NCI-H187 (cell line): ENCODE measurements at places on chromosomes 13 and 19.

GRCh38 chr13:78770601-78771000 lies 111.6 kb upstream of the OBI1 start:
- DNase-seq: no peak

- DNase-seq: no peak
Observed at GRCh38 chr19:49643466-49643865, 1.5 kb downstream of the SCAF1 start.

DNA sequence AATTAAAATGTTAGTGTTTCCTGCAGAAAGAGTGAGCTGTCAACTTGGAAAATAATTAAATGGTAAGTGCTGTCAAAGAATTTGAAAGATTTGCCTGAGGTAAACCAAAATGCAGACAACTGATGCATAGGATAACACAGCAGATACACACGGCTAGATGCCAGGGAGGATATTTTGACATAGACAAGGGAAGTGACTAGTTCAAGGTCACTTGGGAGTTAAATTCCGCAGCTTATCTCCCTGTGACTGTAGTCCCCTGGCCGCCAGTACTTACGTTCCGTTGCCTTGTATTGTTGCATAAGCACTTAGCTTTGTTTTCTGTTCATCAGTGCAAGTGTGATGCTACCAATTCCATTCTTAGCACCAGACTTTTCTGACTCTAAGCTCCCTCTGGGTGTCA lies 247.3 kb upstream of the MAB21L1 start:
- DNase-seq: no peak

DNA sequence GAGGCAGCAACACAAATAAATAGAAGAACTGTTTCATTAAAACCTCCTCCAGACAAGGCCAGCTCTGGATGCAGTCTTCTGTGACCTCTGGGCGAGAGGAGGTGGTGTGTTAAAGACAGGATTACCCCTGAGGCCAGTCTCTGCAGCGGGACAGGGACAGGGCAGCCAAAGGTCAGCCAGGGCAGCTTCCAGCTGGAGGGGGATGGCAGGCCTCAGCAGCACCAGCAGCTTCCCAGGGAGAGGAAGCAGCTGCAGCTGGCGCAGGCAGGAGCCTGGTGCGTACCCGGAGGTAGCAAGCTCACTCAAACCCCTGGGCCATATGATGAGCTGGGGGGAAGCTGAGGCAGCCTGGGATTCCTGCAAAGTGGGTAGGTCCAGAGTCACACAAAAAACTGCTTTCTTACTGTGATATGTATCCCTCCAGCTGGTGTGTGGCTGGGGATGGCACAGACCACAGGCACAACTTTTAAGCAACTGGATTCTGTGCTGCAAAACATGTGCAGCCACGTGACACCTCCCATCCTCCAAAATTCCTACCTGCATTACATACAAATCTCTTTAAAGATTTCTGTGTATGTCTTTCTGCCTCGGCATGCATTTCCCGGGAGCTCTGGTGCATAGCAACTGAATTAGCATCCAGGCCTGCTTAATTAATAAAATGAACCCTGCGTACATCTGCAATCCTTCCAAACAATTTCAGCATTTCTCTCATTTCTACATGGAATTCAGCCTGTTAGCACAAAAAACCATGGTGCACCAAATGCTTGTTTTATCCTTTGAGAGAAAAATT lies 238.3 kb upstream of the MAB21L1 start:
- no peak for DNase-seq

GRCh38 chr13:63449550-63449949 lies 2033.9 kb upstream of the PCDH20 start:
- DNase-seq: no peak

DNA sequence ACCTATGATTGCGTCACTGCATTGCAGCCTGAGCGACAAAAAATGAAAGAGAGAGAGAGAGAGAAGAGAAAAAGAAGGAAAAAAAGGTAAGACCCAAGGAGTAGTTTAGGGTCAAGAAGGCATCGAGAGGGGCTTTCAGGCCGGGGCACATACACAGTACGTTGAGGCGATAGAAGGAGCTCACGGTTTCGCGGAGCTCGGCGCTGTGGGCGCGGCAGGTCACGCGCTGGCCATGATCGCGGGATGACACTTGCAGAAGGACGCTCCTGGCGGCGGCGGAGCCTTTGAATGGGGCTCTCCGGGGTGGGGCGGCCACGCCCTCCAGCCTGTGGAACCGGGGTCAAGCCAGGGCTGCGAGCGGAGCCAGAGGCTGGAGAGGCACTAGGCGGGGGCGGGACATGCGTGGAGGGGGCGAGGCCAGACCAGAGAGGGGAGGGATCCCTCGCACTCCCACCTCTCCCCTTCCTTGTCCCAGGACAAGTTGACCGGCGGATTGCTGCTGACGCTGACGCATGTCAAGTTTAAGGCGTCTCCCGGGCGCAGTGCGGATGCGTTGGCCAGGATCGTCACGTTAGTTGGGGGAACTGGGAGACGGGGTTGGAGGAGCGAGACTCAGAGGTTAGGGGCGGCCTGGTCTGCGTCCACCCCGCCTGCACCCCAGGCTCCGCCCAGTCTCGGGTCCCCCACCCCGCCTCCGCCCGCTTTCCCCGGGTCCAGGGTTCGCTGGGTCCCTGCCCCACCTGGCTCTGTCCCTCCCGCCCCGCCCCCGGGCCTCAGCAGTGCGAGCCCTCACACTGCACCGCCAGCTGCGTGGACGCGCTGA lies 6.9 kb downstream of the NPHS1 start:
- no peak for DNase-seq

DNA sequence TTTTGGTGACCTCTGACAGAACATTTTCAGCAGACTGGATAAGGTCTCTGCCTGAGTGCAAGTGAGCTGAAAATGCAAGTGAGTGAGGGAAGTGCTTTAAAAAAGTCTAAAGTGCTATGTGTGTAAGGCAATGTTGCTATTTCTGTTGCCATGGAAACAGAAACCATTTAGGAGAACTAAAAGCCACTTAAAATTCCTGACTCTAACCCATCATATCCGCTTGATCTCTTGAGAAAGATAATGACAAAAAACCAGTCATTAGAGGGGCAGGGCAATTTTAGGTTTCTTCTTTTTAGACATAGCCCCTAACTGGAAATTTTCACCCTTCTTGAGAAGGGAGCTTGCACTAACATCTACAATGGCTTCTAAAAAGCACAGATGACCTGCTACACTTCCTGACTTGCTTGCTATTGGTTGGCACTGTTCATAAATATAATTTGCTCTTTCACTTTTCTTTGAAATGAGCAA lies at the start of gene CYSLTR2:
TSS of gene CYSLTR2 (plus strand) at position 458 of the 468 bp plus-strand sequence. CDS start 52,889 bp downstream, outside the sequence.
- no peak for DNase-seq

DNA sequence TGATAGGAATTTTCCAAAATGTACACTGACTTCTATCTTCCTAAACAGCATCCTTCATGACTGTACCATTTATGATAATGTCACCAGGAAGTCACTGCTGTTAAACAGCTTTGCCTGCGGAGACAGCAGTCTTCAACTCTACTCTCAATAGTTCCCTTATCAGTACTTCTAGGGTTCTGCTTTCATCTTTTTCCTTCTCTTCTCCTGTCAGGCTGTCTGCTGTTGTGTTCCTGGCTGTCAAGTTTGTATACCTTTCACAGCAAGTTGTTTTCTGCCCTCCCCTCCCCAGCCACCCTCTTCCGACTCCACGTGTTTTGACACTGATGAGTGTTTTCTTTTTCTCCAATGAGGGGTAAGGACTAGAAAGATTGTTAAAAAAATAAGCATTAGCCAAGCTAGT lies 2.2 kb downstream of the UPF3A start:
- DNase-seq: no peak

DNA sequence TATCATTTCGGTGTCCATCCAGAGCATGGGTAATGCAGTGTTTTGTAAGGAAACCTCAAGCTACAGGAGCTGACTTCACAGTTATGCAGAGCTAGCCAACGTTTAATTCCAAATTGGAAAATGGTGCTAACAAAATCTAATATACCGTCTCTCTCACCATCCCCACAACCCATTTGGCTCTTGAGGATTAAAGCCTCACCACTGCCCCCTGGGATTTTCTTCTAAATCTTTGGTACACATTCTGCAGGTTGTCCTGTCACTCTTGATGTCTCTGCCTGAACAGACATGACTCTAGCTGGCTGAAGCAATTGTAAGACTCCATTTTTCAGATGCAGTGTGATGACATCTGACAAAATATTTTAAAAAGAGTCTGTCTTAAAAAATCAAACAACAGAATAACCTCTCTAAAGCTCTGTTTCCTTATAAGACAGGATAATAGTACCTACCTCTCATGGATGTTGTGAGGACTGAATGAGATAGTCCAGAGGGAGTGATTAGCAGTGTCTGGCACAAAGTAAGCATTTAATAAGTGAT lies 451.8 kb downstream of the SUCLA2 start:
- no peak for DNase-seq

- DNase-seq: no peak
Observed at GRCh38 chr19:58054901-58055874, 3.9 kb upstream of the ZNF135 start.

DNA sequence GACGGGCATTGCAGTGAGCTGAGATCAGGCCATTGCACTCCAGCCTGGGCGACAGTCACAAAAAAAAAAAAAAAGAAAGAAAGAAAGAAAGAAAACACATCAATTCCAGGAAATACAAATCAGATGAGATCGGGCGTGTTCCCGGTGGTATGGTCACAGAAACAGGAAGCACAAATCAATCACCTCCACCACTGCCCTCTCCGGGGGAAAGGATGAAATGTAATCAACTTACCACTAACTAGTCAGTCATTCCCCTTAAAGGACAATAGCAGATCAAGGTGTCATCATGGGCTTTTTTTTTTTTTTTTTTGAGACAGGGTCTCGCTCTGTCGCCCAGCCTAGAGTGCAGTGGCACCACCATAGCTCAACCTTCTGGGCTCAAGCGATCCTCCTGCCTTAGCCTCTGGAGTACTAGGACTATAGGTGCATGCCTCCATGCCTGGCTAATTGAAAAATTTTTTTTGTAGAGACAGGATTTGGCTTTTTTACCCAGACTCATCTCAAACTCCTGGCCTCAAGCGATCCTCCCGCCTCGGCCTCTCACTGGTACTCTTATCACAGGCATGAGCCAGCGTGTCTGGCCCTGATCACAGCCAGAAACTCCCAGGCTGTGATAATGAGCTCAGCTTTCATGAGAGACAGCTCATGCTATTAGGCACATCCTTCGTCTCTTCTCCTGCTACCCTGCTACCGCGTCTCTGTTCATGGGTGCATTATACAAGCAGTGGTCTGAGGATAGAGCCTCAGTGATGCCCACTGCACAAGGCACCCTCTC lies 6.8 kb upstream of the DPRX start:
- no peak for DNase-seq

DNA sequence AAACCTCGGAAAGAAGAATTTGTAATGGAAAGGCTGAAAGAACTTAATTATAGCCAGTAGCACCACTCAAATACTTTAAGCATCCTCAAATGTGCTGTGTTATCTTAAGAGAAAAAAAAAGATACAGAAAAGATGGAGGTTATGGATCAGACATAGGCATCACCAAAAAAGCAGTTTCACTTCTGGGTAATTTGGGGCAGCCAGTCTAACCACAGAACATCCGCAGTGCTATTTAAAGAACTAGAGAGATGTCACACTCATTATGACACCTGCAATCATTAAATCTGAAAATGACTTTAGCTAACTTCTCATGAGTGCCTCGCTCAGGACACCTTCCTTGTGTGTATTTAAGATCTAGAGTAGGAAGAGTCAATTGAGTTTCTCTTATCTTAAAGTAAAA lies 211.8 kb downstream of the RBM26 start:
- DNase-seq: no peak

DNA sequence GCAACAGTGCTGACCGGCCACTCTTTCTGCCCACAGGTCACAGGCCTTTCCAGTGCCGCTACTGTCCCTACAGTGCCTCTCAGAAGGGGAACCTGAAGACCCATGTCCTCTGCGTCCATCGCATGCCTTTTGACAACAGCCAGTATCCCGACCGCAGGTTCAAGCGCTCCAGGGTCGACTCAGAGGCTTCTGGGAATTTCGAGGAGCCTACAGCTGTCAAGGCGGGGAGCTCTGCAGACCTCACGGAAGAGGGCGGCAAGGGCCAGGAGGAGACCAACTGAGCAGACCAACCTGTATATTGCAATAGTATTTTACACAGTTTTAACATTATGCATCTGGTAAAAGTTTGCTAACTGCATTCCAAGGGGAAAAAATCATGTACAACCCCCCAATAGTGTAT lies 338.5 kb downstream of the ZNF536 start:
- DNase-seq: no peak

- DNase-seq: no peak
Observed at GRCh38 chr19:10968527-10969135, 7.8 kb downstream of the SMARCA4 start.

DNA sequence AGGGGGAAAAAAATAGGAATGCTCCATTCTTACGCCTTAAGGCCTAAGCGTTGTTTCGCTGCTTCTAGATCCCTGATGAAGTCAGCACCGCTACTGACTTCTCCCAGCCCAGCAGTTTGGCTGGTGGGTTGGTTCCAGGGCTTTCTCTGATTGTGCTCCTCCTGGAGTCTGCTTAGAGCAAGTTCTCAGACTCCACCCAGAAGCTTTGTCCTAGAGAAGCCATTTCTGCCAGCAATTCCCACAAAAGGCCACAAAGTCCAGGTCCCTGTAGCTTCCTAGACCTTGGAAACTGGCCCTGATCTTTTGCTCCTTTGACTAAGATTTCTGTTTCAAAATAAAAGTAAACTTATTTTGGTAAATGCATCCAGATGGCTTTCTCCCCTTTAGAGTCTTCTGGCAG lies 65.4 kb downstream of the KCTD12 start:
- DNase-seq: no peak

- DNase-seq: peak; percentile 63
Observed at GRCh38 chr19:43618921-43619261, 538 bp downstream of the ZNF428 start.

GRCh38 chr13:107035778-107036177 lies 467.8 kb upstream of the ARGLU1 start:
- DNase-seq: no peak

GRCh38 chr19:11452620-11453310 lies 17.3 kb downstream of the PRKCSH start:
- no peak for DNase-seq

- DNase-seq: no peak
Observed at GRCh38 chr13:76968041-76968440, 19.7 kb downstream of the ACOD1 start.

DNA sequence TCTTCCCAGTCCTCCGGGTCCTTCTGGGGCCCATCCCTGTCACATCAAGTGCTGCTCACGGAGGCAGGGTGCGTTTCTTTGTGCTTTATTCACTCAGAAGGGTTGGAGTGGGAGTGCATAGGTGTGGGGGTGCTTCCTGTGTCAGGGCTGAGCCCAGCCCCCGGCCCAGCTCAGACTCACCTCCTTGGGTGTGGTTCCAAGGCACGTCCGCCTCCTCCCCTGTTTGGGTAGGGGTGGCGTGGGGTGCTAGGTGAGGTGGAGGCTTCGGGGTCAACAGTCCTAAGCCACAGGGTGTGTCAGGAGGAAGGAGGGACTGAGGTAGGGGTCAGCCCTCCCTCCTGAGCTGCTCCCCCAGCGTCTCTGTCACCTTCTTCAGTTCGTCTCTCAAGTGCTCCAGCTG lies 3.1 kb downstream of the CCER2 start:
- DNase-seq: no peak

GRCh38 chr19:2127758-2128157 lies 23.6 kb downstream of the AP3D1 start:
- no peak for DNase-seq
